ENCODE measurements at places on chromosomes 16 and 17.

DNA sequence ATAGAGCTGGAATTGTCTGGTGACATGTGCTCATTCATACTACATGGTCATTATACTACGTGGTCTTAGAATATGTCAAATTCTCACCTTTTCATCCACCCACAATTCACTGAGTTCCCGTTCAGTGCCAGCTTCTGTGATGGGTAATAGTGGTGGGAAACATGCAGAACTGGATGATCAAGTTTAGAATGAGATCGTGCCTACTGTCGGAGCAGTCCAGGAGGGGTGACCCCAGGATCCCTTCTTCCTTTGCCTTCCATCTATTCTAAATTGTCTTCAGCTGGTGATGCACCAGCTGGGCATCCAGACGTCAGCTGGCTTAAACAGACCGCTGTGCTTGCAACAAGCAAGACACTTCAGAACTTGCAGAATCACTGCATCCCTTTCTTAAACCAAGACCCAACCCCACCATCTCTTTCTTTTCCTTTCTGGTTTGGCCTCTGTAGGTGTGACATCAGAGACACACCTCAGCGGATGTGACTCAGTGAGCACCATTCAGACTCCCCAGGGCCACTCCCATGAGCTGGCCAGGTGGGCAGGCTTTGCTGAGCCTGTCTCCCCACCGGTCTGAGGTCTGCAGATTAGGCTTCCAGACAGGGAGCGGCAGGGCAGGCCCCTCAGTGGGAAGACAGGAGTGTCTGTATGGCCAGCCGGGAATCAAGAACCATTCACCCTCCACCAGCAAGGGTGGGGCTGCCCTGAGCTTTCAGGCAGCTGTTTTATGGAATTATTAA lies 18.1 kb downstream of the C17orf100 start:
- no peak for DNase-seq

- no peak for DNase-seq
Observed at GRCh38 chr16:2451851-2452320, 8.0 kb upstream of the TEDC2 start.

DNA sequence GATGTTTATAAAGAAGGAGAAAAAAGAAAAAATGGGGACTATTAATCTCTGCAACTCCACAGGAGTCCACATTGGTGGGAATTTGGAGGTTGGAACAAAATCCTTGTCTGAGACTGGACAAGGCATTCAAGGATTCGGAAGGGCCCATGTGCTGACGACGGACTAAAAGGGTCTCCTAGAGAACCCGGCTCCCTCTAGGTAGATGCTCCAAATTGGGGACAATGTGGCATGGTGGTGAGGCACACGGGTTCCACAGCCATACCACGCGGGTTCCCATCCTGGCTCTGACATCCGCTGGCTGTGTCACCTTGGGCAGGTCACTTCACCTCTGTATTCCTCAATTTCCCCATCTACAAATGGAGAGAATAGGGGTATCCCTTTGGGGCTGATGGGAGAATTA lies 227.4 kb downstream of the C16orf78 start:
- DNase-seq = no peak

- no peak for DNase-seq
Observed at GRCh38 chr17:39171933-39172332, 6.0 kb upstream of the ARL5C start.

DNA sequence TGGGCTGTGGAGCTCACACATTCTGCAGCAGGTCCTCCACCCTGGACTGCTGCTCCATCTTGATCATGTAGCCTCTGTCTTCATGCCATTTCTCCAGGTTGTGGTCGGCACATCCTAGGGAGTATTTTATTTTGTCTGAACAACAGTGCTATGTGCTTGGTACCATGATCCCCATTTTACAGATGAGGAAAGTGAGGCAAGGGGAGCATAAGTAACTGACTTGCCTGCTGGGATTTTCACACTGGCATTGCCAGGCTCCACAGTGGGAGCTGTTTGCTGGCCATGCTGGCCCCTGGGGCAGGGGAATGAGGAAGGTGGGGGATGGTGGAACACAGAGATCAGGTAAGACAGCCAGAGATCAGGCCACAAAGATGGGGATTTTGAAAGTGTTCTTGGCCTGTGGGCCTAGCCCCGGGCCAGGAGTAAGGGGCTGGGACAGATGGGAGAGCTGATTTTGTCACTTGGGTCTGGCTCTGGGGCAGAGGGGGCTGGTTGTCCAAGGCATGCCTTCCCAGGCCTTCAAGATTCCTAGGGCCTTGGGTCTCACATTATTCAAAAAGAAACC lies 9.3 kb upstream of the ZNF500 start:
- DNase-seq = no peak

- DNase-seq = no peak
Observed at GRCh38 chr17:58614859-58615459, 76.9 kb downstream of the TEX14 start.

DNA sequence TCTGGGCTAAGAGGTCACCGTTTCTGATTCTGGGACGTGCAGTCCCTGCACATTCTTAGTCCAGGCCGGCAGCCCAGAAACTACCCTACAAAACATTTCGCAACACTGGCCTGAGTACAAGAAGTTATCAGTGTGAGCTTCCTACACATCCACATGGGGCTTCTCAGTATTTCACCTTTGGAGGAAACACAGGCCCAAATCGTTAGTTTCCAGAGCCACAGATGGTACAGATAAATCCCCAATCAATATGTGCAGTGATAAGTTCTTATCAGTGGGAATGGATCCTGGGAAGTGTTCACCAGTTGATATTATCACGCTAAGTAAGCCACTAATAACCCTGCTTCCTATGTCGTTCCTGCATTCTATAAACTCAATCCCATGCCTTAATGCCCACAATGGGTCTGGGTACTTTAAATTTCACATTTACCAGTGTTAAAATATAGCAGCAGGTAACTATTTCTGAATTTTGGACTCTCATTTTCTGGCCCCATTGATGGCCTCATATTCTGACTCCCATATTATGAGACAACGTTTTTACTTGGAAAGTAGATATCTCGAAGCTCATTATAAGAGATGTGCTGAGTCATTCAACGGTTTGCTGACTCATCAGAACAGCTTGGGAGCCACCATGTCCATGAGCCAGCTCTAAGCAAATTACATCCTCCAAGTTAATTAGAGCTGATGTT lies 370.2 kb upstream of the MAF start:
- peak; percentile 19 for DNase-seq

- DNase-seq = no peak
Observed at GRCh38 chr17:67696347-67696746, 21.4 kb upstream of the NOL11 start.

DNA sequence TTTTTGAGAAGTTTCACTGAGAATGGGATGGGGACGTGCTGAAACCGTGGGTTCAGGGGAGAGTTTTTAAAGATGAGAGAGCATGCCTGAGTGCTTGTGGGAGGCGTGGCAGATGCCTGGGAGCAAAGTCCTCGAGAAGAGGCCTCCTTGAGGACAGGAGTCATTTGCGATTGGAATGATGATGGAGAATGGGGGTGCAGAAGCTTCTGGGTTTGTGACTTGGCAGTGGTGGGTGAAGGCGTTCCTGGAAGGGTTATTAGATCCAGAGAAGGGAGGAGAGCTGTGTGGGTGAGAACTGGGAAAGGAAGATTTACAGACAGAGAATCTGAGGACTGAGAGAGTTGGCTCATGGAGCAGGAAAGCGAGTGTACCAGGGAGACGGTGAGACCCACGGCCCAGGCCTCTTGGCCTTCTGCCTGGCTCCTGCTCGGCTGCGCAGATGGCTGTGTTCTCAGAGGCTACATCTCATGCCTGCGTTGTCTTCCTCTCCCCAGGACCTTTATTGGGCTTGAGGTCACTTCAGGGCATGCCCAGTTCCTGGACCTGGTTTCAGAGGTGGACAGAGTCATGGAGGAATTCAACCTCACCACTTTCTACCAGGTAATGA lies 8.6 kb upstream of the MMP15 start:
- DNase-seq = no peak

GRCh38 chr17:8574687-8575086 lies 55.8 kb downstream of the MYH10 start:
- no peak for DNase-seq

DNA sequence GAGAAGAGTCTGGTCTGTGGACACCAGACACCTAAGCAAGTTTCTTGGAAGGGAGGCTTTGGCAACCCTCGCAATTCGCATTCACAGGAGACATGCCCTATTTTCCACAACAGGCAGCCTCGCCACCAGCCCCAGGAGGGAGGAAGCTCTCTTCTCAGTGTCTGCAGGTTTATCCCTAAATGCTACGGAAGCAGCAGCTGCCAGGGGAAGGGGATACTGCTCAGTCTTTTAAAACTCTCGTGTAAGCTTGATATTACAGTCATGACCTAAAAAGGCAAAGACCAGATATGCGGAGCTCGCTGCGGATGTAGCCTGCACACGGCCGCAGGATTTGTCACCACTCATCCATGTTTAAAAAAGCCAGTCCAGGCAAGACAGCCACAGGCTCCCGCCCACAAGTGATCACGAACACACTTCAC lies 159.2 kb upstream of the RPH3AL start:
- DNase-seq = no peak

- DNase-seq = no peak
Observed at GRCh38 chr17:17819561-17819995, 17.2 kb downstream of the SREBF1 start.

DNA sequence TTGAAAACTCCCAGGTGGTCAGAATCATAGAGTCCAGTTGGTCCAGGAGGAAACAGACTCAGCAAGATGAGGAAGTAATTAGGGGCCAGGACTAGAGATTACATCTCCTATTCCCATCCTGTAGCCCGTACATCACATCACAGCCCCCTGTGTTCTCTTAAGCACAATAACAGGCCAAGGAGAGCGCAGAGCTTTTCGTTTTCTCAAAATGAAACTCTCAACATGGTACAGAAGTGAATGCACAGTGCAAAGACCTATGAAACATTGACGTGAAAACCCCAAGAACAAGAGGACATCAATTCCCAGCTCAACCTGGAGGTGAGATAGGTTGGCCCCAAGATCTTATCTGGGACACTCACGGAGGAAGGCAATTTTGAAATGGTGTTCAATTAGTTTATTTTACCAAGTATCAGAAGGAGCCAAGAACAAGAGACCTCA lies 9.0 kb downstream of the PIK3R5 start:
- DNase-seq = no peak

GRCh38 chr17:38441429-38442061 lies 13.3 kb downstream of the ARHGAP23 start:
- DNase-seq = no peak

DNA sequence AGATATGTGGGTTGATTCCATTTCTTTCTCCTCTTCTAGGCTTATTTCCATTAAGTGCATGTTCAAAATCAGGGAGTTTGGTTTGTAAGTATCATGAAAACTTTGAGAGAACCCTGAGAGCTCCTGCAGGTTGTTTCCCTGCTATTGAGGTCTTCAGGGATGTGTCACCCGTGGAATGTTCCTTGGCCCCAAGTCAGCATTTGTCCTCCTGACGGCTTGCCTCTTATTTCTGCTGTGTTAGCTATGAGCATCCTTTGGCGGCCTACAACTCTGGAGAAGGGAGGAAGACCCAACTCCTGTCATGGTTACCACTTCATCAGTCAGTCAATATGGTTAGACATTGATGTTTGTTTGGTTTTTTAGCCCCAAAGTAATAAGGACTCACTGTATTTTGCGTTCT lies 180.8 kb downstream of the FTO start:
- no peak for DNase-seq

DNA sequence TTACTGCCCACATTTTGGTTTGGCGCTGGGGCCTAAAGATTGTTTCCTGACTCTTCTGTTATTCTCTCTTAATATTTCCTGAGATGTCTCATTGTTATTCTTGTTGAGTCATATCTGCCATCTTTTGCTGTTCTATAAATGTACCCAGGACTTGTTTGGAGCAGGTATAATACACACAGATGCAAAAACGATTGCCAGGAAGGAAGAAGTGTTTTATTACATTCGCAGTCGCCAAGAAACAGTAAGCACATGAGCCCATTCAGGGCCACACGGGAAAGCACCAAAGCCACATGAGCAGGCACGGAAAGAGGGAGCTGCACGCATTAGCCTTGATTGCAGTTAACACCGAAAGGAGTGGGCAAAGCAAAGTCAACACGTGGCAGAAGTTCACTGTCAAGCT lies 70.2 kb downstream of the ARHGAP44 start:
- DNase-seq = no peak

DNA sequence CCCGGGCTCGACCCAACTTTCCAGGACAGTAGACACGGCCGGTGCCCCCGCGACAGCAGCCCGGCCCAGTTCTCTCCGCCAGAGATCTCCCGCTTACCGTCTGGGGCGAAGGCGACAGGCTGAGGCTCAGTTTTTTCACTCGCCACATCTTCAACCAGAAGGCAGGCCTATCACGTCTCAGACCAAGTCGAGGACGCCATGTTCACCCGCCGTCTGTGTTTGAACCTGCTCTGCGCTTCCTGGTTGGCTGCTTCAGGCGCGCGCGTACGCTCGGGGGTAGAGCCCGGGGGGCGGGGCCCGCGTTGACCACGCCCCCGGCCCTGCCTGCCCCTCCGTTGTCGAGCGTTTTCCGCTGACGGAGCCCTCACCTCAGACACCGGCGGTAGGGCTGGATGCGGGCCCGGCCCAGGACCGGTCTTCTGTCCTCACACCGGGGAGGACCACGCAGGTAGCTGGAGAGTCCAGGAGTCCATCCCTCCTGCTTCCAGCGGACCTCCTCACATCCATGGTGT lies at the start of gene SPAG5:
Gene SPAG5 (minus strand): TSS at position 227 of the 512 bp plus-strand sequence. CDS start 79 bp downstream, at position 148.
- DNase-seq = peak; percentile 77

- DNase-seq = no peak
Observed at GRCh38 chr16:13378151-13378550, 476.8 kb downstream of the SHISA9 start.

GRCh38 chr17:45370949-45371413 lies 54.2 kb upstream of the MAP3K14 start:
- no peak for DNase-seq
